ENCODE measurements at places on chromosomes 4 and X. TPM values are rescaled to one million over a fixed set of nuclear protein-coding genes. Genes with fewer than 3 reads are reported as not detected.

RNF175 gene
- not detected for total RNA-seq

RHOH gene
- total RNA-seq: not detected

NCAPG gene
- 26.7 TPM for total RNA-seq

DKK2 gene
- 0.83 TPM for total RNA-seq

ZRSR2 gene
- 4.7 TPM for total RNA-seq

GSX2 gene
- not detected for total RNA-seq

XPNPEP2 gene
- total RNA-seq: not detected

CLDN2 gene
- total RNA-seq: not detected

ALAS2 gene
- not detected for total RNA-seq

TRIM2 gene
- total RNA-seq: 52.2 TPM

SSX4B gene
- not detected for total RNA-seq

CC2D2A gene
- total RNA-seq: 26.3 TPM
